Pericardium fibroblast (primary cell): ENCODE measurements at places on chromosomes 12 and 14. TPM values are rescaled to one million over a fixed set of nuclear protein-coding genes. Genes with fewer than 3 reads are reported as not detected.

ZC3H14 gene
- 27.5 and 33.5 TPM in 2 replicates for total RNA-seq

AICDA gene
- total RNA-seq, result not detected in 2 replicates

CIDEB gene
- 1.0 and 1.2 TPM in 2 replicates for total RNA-seq

GDF3 gene
- not detected in 2 replicates for total RNA-seq

DEPDC4 gene
- 0.35 TPM in 1 of 2 replicates, not detected in the other for total RNA-seq

FGF6 gene
- total RNA-seq, result not detected in 2 replicates

C12orf54 gene
- not detected in 2 replicates for total RNA-seq

SPTB gene
- under 0.01 TPM in 1 of 2 replicates, not detected in the other for total RNA-seq

PAPLN gene
- total RNA-seq, result 22.0 and 25.0 TPM in 2 replicates

KRT80 gene
- 0.09 and 0.35 TPM in 2 replicates for total RNA-seq
